ENCODE measurements at places on chromosomes 5 and 9. TPM values are rescaled to one million over a fixed set of nuclear protein-coding genes. Genes with fewer than 3 reads are reported as not detected.

The ENHO gene
- total RNA-seq = 1.9 TPM

The ZNF879 gene
- 7.9 TPM for total RNA-seq

The IRX4 gene
- not detected for total RNA-seq

The PFN3 gene
- total RNA-seq = not detected

The PCDHAC2 gene
- total RNA-seq = not detected

The DOLK gene
- total RNA-seq = 7.6 TPM

The SLC34A1 gene
- total RNA-seq = not detected

The C9 gene
- not detected for total RNA-seq

The DTWD2 gene
- 4.4 TPM for total RNA-seq

The HK3 gene
- total RNA-seq = 1.4 TPM

The OGN gene
- 0.22 TPM for total RNA-seq

The TMEM171 gene
- total RNA-seq = not detected

The NDST1 gene
- 17.5 TPM for total RNA-seq

- DNase-seq = no peak
- H3K36me3 ChIP-seq = no peaks in the 10 kb centered on the region
- H3K4me1 ChIP-seq = no peaks in the 10 kb centered on the region
- H3K27me3 ChIP-seq = no peaks in the 10 kb centered on the region
- no peak overlapping the region for H3K4me3 ChIP-seq
Observed at GRCh38 chr5:128469912-128470311, 68.1 kb downstream of the FBN2 start.

DNA sequence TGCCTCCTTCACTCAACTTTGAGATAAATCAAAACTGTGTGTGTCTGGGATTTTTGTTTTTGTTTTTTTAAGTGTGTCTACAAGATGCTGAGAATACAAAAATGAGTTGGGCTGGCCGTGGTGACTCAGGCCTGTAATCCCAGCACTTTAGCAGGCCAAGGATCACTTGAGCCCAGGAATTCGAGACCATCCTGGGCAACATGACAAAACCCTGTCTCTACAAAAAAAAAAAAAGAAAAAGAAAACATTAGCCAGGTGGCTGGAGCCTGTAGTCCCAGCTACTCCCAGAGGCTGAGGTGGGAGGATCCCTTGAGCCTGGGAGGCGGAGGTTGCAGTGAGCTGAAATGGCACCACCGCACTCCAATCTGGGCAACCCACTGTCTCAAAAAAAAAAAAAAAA, 21.0 kb downstream of the HNRNPK start:
- no peak overlapping the region for H3K4me3 ChIP-seq
- H3K4me1 ChIP-seq = peaks cover 4% of the 10 kb centered on the region
- no peaks in the 10 kb centered on the region for H3K36me3 ChIP-seq

DNA sequence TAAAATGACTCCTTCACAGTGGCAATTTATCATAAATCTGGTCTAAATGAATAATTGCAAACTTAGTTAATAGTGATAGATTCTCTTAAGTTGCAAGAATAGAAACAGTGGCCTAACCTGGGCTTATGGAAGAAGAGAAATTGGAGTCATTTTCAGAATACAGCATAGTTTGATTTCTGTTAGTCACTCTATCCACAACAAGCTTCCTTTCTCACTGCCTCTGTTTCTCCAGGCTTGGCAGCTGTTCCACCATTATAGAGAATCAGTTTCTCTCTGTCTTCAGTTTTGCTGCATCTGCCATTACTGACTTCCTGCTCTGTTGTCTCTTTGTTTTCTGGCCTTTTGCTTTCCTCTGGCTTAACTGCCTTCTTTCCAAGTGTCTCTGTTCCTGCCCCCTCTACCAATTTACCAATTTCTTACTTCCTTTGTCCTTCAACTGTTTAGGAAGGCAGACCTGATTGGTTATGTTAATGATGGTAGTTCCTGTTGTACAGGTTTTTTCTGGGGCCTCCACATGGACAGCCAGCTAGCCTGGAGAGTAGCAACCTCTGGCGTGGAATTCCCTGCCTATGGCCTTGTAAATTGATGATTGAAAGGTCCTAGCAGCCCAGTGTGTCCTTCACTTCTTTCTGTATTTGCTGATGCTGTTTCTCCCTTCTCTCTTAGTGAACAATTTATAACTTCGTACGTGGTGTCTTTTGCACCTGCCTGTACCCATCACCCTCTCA, 75.9 kb upstream of the RASGRF2 start:
- no peak overlapping the region for H3K4me3 ChIP-seq
- H3K27me3 ChIP-seq = no peaks in the 10 kb centered on the region
- H3K4me1 ChIP-seq = no peaks in the 10 kb centered on the region
- H3K36me3 ChIP-seq = no peaks in the 10 kb centered on the region

GRCh38 chr5:60690326-60690725, 9.6 kb downstream of the DEPDC1B start:
- H3K27ac ChIP-seq = no peak overlapping the region
- DNase-seq = no peak
- H3K27me3 ChIP-seq = no peaks in the 10 kb centered on the region
- no peaks in the 10 kb centered on the region for H3K4me1 ChIP-seq
- H3K4me3 ChIP-seq = no peak overlapping the region

DNA sequence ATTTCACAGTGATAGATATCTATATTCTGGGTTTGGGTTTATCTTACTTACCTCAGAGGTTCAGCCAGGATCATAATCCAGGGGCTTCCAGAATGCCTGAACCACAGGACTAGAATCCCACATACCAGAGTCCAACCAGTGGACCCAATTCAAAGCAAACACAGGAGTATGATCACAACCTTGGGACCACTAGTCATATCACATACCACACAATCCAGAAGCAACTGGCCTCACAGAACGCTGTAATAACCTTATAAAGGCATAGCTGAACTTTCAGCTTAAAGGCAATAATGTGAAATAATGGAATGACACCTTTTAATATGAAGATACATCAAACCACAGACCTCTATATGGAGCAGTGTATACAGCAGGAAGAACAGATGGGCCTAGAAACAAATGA, 25.3 kb downstream of the RAPGEF6 start:
- H3K4me3 ChIP-seq = no peak overlapping the region
- no peak overlapping the region for H3K27ac ChIP-seq
- peaks cover 4% of the 10 kb centered on the region for H3K4me1 ChIP-seq
- no peak for DNase-seq

DNA sequence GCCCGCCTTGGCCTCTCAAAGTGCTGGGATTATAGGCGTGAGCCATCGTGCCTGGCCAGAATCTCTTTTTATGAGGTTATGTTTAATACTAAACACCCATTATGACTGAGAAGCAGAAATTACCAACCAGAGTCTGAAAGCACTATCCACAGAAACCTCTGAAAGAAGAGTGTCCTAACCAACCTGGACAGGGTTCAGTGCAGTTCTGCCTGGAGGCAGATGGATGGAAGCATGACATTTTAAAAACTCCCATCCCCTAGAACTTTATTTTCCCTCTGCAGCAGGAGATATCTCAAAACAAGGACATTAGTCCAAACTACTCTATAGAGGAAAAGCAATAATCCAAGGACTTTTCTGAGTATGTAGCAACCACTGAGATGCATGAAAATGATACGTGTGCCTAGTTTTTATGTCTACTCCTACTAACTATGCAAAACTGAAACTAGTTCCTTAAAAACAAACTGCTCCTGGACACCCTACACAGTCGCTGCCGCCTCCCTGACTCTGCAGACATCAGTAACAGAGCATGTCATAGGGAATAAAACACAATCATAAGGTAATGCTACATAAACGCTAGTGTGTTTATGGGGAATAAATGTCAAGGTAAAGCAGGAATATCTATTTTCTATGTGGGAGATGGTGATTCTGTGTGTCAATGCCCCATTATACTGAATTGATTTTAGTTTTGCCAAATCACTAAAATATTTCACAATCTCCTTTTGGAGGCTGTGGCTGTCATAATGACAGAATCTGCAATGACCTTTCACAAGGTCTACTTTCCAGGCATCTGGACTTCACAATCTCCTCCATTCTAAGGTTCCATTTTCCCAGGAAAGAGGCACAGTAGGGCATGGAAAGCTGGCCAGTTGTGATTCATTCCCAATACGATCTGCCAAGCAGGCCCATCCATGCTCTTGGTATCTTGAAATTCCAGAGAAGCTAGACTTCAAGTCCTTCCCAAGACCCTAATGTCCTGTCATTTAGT, 122.8 kb downstream of the SIL1 start:
- H3K36me3 ChIP-seq = no peaks in the 10 kb centered on the region
- no peak for DNase-seq
- no peak overlapping the region for H3K4me3 ChIP-seq
- H3K4me1 ChIP-seq = no peaks in the 10 kb centered on the region

DNA sequence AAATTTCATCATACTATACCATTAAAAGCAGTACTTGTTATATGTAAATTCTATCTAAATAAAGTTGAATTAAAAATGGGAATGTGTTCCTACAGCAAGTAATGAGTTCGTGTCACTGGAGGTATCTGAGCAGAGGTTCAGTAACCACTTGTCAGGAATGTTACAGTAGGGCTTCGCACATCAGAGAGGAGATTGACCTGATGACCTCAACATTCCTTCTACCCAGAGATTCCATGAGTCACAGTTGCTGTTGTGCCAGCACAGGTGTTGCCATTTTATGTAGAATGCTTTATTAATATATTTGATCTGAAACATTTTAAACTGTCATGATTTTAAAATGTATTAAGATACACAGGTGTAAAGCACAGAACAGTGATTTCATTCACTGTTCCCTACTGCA, 60.3 kb downstream of the STX17 start:
- DNase-seq = no peak
- H3K36me3 ChIP-seq = peaks cover 6% of the 10 kb centered on the region
- no peaks in the 10 kb centered on the region for H3K4me1 ChIP-seq
- no peak overlapping the region for H3K27ac ChIP-seq
- no peak overlapping the region for H3K4me3 ChIP-seq

- H3K27me3 ChIP-seq = no peaks in the 10 kb centered on the region
- no peaks in the 10 kb centered on the region for H3K36me3 ChIP-seq
- no peak for DNase-seq
Observed at GRCh38 chr9:68804911-68805889, 100.2 kb downstream of the PIP5K1B start.

DNA sequence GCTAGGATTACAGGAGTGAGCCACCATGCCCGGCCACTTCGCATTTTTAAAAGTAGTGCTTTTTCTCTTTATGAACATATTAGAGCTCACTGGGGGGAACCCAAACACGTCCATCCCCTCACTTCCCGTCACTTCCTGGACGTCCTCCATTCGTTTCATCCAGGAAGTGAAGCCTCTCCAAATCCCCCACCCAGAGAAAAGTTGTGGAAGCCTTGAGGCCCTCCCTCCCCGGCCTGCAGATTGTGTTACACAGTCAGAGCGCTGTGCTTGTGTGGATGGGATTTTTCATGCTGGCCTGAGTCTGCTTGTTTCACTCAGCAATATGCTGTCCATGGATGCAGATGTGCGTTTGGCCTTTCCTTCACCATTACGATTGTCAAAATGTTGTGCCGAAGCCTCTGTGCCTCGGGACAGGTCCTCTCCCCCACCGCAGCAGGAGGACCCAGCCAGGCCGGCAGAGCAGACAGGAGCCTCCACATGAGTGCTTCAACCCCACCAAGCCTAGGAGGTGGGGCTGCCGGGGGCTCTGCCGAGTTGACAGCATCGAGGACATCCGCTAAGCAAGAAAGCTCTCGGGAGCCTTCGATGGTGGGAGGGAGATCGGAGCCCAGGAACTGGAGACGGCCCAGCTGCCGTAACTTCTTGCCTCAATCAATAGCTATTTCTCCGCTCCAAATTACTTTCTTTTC, 121.6 kb upstream of the PPP1R26 start:
- H3K4me3 ChIP-seq = no peak overlapping the region
- H3K27me3 ChIP-seq = no peaks in the 10 kb centered on the region
- no peak for DNase-seq
- no peaks in the 10 kb centered on the region for H3K36me3 ChIP-seq

GRCh38 chr9:84212246-84212645, 128.3 kb downstream of the SLC28A3 start:
- no peak overlapping the region for H3K27ac ChIP-seq
- H3K4me1 ChIP-seq = no peaks in the 10 kb centered on the region
- H3K4me3 ChIP-seq = no peak overlapping the region
- H3K27me3 ChIP-seq = no peaks in the 10 kb centered on the region

GRCh38 chr5:152046361-152046760, 121.7 kb upstream of the GLRA1 start:
- no peak for DNase-seq
- H3K27ac ChIP-seq = no peak overlapping the region
- no peaks in the 10 kb centered on the region for H3K27me3 ChIP-seq
- H3K4me3 ChIP-seq = no peak overlapping the region

GRCh38 chr9:138016406-138017187, 139.0 kb downstream of the CACNA1B start:
- H3K27me3 ChIP-seq = no peaks in the 10 kb centered on the region
- H3K36me3 ChIP-seq = no peaks in the 10 kb centered on the region

DNA sequence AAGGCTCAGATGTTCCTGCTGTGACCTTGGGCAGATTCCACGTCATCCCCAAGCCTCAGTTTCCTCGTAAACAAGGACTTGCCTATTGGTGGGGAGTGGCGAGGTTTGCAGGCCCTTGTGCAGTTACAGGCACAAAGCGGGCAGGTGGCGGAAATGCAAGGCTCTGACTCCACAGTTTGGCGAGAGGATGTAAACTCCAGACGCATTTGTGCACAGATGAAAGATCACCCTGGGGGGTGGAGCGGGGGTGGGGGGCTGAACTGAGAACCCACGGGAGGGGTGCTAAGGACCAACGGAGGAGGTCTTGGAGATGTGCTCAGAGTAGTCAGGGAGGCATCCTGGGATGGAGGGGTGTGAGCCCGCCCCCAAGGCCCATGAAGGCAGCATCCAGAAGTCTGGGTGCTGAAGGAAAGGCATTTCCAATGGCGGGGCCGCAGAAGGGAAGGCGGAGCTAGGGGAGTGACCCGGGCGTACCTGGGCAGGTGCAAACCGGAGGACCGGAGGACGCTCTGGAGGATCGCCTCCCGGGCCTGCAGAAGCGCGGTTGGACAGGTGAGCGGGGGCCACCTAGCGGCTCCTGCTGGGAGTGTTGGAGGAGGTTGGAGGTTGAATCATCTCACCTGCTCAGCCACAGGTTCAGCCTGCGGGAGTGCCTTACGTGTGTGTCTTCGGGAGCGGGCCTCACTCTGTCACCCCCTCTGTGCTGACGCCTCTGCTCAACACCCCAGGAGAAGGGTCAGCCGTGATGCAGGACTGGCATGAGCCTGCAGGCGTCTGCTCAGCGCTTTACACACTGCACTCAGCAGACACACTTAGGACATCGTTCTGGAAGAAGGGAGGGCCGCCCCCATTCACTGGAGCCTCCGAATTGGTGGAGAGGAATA, 1.9 kb upstream of the FIBCD1 start:
- H3K36me3 ChIP-seq = no peaks in the 10 kb centered on the region
- H3K4me3 ChIP-seq = no peak overlapping the region
- peaks cover 2% of the 10 kb centered on the region for H3K27me3 ChIP-seq
- DNase-seq = peak; percentile 56
- H3K4me1 ChIP-seq = no peaks in the 10 kb centered on the region

- no peak overlapping the region for H3K4me3 ChIP-seq
- no peaks in the 10 kb centered on the region for H3K4me1 ChIP-seq
- no peaks in the 10 kb centered on the region for H3K36me3 ChIP-seq
- H3K27ac ChIP-seq = no peak overlapping the region
Observed at GRCh38 chr5:68533051-68533450, 317.5 kb downstream of the PIK3R1 start.

All from naive thymus-derived CD4-positive, alpha-beta T cell (primary cell).